ENCODE measurements at places on chromosomes 1 and 21.

DNA sequence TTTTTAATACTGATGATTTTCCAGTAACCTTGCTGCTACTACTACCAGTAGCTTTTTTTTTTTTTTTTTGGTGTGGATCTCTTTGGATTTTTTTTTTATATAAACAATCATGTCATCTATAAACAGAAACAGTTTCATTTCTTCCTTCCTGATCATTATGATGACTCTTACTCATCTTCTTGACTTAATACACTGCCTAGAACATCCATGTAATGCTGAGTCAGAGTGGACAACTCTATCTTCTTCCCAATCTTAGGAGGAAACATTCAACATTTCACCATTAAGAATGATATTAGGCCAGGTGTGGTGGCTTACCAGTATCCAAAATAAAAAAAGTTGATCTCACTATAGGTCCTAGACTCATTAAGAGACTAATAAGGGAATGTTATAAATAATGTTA is 69.1 kb downstream of the RUSC1 start:
- H3K4me1 ChIP-seq = no peaks in the 10 kb centered on the region
- no peak for DNase-seq
- no peak overlapping the region for H3K27ac ChIP-seq

DNA sequence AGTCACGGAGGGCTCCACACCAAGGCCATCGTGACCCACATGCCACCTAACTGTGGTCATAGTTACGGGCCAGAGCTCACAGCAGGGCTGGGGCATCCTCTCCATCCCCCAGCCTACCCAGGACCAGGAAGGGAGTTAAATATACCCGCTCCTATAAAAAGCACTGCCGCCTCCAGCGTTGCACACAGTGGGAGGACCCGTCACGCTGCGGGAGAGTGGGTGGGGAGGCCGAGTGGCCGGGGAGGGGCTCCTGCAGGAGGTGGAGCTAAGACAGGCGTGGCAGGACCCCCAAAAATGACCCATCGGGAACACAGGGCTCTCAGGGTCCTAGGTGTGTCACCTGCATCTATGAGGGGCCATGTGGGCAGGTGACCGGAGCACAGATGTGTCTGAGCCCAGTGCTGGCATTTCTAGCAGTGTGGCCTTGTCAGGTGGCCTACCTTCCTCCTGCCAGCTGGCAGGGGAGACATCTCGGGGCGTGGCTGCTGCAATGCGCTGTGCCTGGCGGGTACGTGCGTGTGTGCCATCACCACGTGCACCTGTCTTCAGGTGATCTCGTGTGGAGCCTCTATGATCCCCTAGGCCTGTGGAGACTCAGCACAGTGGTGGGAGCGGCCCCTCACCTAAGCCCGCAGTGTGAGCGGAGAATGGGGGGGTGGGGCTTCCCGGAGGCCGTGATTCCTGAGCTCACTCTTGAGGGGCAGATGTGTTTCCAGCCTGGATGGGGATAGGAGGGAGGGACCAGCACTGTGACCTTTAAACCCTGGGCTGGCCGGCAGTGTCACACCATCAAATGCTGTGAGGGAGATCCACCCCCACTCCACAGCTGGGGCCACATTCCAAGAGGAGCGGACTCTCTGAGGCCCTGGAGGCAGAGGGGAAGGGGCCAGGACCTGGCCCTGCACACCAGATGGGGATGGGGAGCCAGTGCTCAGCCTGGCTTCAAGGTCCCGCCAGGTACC is 17.7 kb downstream of the AGRN start:
- H3K4me3 ChIP-seq = no peak overlapping the region
- H3K4me1 ChIP-seq = peaks cover 12% of the 10 kb centered on the region
- DNase-seq = no peak
- H3K36me3 ChIP-seq = no peaks in the 10 kb centered on the region
- H3K27me3 ChIP-seq = peaks cover 58% of the 10 kb centered on the region

- peaks cover 30% of the 10 kb centered on the region for H3K4me1 ChIP-seq
- no peaks in the 10 kb centered on the region for H3K27me3 ChIP-seq
Observed at GRCh38 chr1:147504801-147505311, 36.4 kb upstream of the BCL9 start.

DNA sequence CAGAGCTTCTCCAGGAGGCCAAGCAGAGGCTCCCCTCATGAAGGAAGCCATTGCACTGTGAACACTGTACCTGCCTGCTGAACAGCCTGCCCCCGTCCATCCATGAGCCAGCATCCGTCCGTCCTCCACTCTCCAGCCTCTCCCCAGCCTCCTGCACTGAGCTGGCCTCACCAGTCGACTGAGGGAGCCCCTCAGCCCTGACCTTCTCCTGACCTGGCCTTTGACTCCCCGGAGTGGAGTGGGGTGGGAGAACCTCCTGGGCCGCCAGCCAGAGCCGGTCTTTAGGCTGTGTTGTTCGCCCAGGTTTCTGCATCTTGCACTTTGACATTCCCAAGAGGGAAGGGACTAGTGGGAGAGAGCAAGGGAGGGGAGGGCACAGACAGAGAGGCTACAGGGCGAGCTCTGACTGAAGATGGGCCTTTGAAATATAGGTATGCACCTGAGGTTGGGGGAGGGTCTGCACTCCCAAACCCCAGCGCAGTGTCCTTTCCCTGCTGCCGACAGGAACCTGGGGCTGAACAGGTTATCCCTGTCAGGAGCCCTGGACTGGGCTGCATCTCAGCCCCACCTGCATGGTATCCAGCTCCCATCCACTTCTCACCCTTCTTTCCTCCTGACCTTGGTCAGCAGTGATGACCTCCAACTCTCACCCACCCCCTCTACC is 19.1 kb downstream of the CSF1 start:
- H3K27me3 ChIP-seq = no peaks in the 10 kb centered on the region
- no peak overlapping the region for H3K4me3 ChIP-seq
- no peak for DNase-seq
- no peak overlapping the region for H3K27ac ChIP-seq
- H3K4me1 ChIP-seq = peaks cover 10% of the 10 kb centered on the region
- H3K36me3 ChIP-seq = no peaks in the 10 kb centered on the region

- DNase-seq = no peak
- H3K4me3 ChIP-seq = no peak overlapping the region
- H3K27me3 ChIP-seq = peaks cover 29% of the 10 kb centered on the region
- H3K4me1 ChIP-seq = peaks cover 30% of the 10 kb centered on the region
Observed at GRCh38 chr1:183414365-183414764, 3.8 kb downstream of the NMNAT2 start.

- H3K4me1 ChIP-seq = peaks cover 8% of the 10 kb centered on the region
- no peaks in the 10 kb centered on the region for H3K36me3 ChIP-seq
- H3K27ac ChIP-seq = no peak overlapping the region
- no peak overlapping the region for H3K4me3 ChIP-seq
Observed at GRCh38 chr1:113233441-113233840, 156.9 kb upstream of the MAGI3 start.

DNA sequence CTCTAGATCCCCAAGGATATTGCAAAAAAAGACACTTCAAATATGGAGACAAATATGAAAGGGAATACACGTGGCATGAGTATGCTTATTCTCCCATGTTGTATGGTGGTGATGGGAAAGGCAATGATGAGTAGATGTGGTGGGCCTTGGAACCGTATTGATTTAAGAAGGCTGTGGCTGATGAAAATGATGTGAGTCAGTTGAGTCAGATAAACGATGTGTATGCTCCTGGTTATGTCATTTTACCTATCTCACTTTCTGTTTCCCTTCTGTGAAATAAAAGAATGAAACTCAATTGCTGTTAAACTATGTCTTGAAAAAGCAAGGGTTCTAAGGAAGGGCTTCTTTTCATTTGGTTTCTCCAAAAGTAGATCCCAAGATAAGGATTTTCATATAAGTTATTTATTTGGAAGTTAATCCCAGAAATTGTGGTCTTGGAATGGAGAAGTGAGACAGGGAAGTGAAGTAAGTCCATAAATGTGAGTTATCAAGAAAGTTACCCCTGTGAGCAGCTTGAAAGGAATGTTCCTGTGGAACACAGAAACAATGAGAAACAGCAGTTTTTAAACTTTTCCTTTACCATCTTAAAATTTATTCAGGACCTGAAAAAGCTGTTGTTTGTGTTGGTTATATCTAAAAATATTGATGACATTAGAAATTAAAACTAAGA is 292.0 kb downstream of the DUSP10 start:
- no peak overlapping the region for H3K4me3 ChIP-seq
- no peaks in the 10 kb centered on the region for H3K36me3 ChIP-seq
- no peaks in the 10 kb centered on the region for H3K4me1 ChIP-seq
- no peak overlapping the region for H3K27ac ChIP-seq
- H3K27me3 ChIP-seq = no peaks in the 10 kb centered on the region
- no peak for DNase-seq

Measured in GM23338 (cell line).